ENCODE measurements at places on chromosomes 6 and 20.

DNA sequence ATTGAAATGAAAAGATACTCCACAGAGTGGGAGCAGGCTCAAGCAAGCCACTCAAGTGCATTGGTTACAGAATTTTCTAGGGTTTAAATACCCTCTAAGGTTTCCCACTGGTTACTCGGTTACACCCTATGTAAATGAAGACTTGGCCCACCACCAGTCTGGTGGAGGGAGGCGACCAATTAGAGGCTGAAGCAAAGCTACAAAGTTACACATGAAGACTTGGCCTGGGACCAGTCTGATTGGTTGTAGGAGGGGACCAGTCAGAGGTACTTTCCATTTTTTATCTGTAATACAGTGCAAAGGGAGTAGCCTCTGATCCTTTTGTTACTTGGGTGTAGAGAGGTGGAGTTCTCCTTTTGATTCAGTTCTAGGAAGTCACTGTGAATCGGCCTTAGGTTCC is 7.6 kb downstream of the SRSF12 start:
- no peak for DNase-seq

- no peak for DNase-seq
These were observed 59.9 kb upstream of the MAP3K4 start for GRCh38 chr6:160931378-160932310.

GRCh38 chr6:148055419-148055818 is 287.2 kb upstream of the SASH1 start:
- no peak for DNase-seq

DNA sequence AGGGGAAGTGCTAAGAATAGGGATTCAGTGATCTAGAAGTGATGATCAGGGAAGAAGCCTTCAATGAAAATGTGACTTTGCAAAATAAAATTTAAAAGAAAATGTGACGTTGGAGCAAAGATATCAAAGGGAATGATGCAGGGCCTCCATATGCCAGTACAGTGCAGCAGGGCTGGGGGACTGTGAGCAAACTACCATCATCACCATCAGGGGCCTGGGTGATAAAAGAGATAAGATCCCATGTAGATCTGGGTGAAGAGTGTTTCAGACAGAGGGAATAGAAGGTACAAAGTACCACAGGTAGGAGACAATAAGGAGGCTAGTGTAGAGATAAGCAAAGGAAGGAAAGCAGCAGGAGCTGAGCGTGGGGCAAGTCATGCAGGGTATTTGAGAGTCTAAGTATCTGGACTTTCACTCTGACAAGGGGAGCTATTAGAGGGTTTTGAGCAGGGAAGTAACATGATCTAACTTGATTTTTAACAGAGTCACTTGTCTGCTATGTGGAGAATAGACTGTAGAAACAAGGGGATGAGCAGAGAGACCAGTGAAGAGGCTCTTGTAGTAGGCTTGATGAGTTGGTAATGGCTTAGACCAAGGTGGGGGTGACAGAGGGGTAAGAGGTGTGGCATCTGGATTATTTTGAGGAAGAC is 295.6 kb downstream of the ZFAND3 start:
- DNase-seq: no peak

DNA sequence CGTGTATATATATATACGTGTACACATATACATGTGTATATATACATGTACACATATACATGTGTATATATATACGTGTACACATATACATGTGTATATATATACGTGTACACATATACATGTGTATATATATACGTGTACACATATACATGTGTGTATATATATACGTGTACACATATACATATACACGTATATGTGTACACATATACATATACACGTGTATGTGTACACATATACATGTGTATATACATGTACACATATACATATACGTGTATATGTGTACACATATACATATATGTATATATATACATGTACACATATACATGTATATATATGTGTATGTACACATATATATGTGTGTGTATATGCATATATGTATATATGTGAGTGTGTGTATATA is 317.2 kb downstream of the LAMA2 start:
- no peak for DNase-seq

DNA sequence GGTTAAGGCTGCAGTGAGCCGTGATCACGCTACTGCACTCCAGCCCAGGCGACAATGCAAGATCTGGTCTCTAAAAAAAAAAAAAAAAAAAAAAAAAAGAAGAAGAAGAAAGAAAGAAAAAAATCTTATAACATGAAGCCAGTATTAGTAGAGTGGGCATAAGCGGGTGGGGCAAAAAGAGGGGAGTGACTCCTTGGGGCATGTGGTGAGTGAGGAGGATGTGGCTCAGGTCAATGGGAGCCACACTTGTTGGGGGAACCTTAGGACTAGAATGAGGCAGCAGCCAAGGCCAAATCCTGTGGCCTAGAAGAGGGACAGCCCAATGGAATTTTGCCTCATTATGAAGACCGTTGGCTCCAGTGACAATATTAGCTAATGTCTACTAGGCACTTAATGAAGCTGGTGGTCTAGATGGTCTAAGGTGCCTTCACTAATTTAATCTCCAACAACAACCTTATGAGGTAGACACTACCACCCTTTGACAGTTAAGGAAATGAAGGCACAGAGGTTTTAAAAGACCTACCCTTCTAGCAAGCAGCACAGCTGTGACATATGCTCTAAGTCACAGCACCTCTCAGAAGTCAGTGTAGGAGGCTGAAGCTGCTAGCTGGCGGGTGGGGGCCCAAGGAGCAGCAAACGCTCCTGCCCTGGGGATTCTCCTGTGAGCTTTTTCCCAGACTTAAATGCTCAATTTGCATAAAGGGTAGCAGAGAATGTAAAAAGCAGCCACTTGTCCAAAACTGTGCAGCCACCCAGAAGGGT is 23.6 kb upstream of the ARMC12 start:
- DNase-seq: no peak

DNA sequence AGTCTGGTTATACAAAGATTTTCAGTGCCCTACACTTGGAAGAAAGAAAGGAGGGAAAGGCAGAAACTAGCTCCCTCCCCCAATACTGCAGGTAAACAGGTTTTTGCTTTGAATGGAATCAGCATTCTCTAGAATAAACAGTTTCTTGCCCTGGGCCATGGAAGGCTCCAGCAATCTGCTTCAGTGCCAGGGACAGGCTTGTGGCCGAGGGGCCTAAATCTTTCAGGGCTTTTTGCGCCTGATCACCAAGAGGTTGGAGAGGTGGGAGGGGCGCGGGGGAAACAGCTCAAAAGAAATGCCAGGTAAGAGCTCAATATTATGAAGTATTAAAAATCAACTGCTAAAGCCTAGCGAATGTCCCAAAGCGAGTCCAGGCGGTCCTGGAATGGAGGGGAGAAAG is 23.8 kb downstream of the TFAP2B start:
- no peak for DNase-seq

- no peak for DNase-seq
These were observed 910.8 kb downstream of the C6orf118 start for GRCh38 chr6:164398647-164399046.

- DNase-seq: peak; percentile 80
These were observed 66.2 kb downstream of the SLC22A23 start for GRCh38 chr6:3390698-3391097.

- DNase-seq: no peak
These were observed 14.5 kb downstream of the COL11A2 start for GRCh38 chr6:33177552-33178446.

DNA sequence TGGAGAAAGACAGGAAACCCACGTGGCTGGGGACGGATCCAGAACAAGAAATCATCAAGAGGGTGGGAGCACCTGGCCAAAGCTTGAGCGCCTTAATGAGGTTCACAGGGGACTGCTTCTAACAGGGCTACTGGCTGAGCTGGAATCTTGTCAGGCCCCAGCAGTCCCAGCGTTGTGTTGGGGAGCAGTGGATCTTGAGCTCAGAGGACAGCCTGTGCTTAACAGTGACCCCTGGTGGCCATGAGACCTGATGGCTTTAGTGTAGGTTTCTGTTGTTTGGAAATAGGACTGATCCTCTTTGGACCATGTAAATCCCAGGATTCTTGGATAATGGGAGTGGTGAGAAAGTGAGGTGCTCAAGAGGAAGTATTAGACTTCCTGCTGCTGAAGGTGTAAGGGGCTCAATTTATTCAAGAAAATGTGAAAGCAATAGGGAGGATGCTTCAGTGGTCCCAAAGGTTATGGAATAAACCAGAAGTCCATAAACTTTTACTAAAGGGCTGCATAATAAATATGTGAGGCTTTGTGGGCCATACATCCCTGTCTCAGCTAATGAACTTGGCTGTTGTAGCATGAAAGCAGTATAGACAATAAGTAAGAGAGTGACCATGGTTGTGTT is 216.2 kb downstream of the NFATC2 start:
- no peak for DNase-seq

GRCh38 chr20:56249244-56249955 is 868 bp downstream of the MC3R start:
- no peak for DNase-seq

DNA sequence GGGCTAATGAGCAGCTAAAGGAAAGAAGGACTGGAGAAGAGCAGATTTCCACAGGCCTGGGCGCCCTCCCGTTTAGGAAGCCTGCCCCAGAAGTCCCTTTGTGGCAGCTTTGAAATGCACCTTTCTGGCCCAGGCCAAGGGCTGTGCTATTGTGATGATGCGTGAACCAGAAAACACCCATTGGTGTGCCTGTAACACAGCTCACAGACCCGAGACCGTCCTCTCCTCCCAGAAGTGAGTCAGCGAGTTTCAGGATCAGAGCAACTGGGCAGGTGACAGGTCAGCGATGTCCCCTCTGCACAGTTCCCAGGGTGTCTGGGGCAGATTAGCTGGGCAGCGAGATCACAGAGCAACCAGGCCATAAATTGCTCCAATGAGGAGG is 71.9 kb upstream of the SULF2 start:
- DNase-seq: no peak

DNA sequence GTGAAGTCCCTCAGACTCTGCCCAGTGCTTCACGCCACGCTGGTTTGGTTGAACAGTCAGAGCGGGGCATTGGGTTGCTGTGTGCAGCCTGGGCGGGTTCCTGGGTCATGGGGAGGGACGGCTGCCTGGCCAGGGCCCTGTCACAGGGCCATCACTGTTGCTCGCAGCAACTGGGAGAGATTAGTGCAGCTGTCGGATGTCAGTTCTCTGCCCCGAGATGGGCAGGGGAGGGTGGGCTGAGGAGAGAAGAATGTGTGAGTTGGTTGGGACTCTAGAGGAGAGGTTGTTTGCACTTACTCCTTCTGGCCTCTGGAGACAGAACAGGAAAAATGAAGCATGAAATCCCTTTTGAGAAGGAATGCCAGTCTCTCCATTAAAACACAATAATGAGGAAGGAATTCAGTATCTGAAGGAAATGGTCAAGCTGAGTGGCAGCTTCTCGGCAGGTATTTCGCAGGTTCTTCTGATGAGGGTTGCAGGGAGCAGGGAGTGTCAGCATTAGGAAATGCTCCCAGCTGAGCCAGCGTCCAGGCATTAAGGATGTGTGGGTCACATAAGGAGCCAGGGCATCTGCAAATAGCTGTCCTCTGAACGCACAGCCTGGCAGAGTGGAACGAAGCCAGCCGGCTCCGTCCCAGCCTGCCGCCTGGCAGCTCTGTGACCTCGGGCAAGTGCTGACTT is 95.9 kb downstream of the SSR1 start:
- DNase-seq: no peak

DNA sequence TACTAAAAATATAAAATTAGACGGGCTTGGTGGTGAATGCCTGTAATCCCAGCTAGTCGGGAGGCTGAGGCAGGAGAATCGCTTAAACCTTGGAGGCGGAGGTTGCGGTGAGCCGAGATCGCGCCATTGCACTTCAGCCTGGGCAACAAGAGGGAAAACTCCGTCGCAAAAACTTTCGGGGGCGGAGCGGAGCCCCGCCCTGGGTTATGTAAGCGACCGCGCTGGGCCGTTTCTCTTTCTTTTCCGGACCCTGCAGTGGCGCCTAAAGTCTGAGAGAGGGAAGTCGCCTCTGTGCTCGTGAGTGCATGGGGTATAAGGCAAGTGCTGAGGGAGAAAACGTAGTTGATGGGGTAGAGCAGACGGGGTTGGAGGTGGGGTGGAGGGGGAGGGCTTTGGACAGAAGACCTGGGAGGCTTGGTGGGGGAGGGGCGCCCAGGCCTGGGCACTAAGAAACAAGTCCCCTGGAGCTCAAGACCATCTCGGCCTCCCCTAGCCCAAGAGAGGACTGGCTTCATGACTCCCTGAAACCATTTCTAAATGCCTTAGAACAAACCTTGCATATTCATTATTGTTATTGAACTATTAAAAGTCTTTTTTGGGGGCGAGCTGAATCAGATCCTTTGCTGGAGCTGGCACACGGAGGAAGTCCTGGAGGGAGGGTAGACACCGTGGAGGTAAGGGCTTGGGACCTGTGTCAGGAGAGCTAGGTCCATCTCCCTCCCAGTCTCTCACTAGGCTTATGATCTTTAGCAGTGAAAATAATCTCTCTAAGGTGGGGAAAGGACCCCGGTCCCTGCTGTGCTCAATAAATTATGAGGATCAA is 2.7 kb upstream of the MICA start:
- no peak for DNase-seq

DNA sequence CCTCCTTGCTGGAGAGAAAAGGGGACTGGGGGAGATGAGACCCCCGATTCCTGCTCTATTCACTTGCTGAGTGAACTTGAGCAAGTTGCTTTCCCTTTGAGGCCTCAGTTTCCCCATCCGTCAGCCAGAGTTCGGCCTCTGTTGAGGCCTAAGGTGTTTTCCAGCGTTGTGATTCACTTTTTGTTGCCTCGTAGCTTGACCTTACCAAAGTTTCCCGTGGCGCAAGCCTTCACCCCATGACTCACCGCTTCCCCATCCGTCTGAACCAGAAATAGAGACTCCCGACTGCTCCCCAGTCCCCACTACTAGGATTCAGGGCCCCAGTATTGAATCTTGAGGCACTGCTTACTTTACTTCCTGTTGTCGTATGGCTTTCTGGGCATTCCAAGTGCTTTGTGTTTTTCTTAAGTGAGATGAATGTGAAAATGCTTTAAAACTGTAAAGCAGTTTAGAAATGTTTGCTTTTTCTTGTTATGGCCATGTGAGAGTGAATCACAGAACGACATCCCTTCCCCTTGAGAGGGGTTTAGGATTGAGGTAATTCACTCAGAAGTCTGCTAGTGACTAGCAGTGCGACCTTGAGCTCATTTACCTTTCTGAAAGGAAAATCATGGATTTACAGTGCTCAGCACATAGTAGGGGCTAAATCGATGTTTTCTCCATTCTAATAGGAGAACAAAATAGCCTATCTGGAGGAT is 1.2 kb downstream of the CHMP4B start:
- no peak for DNase-seq

DNA sequence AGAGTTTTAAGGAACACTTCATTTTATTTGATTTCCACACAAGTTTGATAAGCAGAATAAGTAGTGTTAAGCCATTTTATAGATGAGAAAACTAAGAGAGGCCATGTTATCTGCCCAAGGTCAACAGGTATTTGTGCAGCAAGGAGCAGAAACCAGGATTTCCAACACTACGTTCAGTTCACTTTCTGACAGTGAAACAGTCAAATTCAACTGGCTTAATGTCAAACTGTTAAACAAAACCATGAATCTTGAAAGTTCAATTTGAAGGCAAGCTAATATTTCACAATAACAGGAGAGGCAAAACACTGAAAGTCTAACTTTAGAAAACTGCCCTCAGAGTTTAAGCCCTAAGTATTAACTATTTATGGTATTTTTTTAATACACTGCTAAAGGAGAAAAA is 32.6 kb downstream of the DTNBP1 start:
- DNase-seq: no peak

GRCh38 chr6:151380848-151381205 is 10.5 kb downstream of the ZBTB2 start:
- no peak for DNase-seq

- peak; percentile 95 for DNase-seq
These were observed 510.2 kb upstream of the SULF2 start for GRCh38 chr20:48295445-48295903.

All from fibroblast of skin of left quadriceps (primary cell).